ENCODE measurements at places on chromosomes 3 and 15.
A peak's percentile ranks its signal among the peaks of the same experiment; 100 is the strongest.

GRCh38 chr15:52680041-52680391 lies 828 bp upstream of the ATOSA start:
- peak; percentile 72 for DNase-seq

- DNase-seq: no peak
Observed at GRCh38 chr3:128285042-128285966, 132.0 kb downstream of the EEFSEC start.

DNA sequence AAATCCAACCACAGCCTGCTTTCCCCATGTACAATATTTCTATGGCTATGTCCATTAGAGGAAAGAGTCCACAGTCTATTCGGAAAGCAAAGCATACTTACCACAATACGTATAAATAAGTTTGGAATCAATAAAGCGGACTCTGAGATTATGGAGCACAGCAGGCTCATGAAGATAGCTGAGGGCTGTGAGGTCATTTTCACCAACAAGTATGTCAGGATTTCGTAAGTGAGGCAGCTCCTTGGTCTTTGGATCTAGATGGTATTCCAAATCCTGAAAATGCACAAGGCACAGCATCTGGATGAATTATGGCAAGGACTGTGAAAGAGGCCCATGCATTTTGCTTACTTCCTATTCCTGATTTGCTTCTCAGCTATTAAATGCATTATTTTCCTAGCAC lies 100.4 kb downstream of the MYO5A start:
- DNase-seq: no peak

- no peak for DNase-seq
Observed at GRCh38 chr15:77515613-77516012, 94.9 kb downstream of the HMG20A start.

DNA sequence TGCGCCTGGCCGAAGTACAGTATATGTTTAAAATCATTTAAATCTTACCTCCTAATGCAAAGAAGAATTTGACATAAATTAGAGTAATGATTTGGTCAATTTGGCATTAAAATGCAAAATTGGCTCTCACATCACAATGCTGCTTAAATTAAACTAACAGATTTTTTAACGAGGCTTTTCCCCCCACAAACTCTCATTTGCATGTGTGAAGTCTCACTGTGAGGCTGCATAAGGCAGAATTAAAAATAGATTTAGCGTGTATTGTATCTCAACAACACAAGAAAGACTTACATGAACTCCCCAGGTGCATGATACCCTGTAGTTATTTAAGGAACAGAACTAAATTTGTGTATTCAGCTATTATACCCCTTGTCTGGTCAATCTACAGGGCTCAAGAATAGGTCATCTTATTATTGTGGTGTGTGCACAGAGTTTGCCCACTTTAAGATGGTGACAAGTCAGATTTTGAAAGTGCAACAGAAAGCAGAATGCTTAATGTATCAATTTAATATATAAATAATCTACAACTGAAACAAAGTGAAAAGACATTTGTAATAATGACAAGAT lies 897.9 kb downstream of the EPHA3 start:
- no peak for DNase-seq

- peak; percentile 74 for DNase-seq
Observed at GRCh38 chr3:42067326-42067725, 23.8 kb upstream of the TRAK1 start.

Measured in adipocyte (in vitro differentiated cells).